ENCODE measurements at places on chromosomes 16 and 17.

DNA sequence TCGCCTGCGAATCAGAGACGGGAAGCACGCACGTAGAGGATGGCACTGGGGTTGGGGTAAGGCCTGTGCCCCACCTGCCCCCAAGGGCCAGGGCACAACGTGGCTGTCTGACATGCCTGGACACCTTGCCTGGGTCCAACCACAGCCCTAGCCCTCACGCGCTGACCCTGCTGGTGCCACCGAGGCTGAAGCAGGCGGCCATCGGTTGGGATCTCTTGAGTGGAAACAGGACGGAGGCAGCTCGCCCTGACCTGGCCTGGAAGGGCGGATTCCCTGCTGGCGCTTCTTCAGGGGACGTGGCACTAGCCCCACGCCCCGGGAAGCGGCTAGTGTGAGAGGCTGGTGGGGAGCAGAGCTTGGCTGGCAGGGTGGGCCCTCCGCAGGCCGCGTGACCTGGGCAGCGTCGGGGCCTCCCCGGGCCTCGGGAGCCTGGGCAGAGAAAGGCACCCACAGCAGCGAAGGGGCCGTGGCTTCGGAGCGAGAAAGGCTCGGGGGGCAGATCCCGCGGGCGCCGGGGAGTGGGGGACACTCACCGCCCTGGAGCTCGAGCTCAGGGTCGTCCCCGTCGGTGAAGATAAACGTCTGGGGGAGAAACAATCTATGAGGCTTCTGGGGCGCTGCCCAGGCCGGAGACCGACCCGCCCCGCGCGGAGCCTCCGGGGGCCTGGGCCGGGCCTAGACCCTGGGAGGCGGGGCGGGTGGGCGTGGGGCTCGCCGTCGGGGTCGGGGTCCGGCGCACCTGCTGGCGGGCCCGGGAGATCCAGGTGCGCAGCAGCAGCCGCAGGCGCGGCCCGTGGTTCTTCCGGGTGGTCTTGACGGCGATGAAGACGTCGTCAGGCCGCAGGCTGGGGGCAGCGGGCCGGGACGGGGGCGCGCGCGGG is 610 bp downstream of the RFNG start:
- DNase-seq = no peak

DNA sequence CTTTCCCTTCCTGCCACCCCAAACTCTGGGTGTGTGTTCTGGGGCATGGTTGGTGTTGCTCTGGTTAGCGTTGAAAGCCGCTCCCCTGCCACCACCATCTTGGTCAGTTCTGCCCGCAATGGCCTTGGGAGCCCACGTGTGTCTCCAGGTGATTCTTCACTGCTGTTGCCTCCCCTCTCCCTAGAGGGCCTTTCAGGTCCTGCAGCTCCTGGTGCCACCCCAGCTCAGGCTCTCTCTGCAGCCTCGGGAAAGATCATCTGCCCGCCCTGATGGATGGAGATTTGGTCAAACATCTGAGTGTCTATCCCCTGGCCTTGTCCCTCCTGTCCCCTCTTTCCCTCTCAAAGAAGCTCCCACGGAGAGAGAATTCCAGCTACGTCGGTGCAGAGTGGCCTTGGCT is 241.3 kb downstream of the RBFOX3 start:
- no peak for DNase-seq

GRCh38 chr17:17790637-17791464 is 45.9 kb downstream of the SREBF1 start:
- no peak for DNase-seq

GRCh38 chr16:79589601-79590102 is 10.9 kb downstream of the MAF start:
- no peak for DNase-seq

- DNase-seq = peak; percentile 56
Measured at GRCh38 chr16:84115919-84116719, 623 bp downstream of the MBTPS1 start.

DNA sequence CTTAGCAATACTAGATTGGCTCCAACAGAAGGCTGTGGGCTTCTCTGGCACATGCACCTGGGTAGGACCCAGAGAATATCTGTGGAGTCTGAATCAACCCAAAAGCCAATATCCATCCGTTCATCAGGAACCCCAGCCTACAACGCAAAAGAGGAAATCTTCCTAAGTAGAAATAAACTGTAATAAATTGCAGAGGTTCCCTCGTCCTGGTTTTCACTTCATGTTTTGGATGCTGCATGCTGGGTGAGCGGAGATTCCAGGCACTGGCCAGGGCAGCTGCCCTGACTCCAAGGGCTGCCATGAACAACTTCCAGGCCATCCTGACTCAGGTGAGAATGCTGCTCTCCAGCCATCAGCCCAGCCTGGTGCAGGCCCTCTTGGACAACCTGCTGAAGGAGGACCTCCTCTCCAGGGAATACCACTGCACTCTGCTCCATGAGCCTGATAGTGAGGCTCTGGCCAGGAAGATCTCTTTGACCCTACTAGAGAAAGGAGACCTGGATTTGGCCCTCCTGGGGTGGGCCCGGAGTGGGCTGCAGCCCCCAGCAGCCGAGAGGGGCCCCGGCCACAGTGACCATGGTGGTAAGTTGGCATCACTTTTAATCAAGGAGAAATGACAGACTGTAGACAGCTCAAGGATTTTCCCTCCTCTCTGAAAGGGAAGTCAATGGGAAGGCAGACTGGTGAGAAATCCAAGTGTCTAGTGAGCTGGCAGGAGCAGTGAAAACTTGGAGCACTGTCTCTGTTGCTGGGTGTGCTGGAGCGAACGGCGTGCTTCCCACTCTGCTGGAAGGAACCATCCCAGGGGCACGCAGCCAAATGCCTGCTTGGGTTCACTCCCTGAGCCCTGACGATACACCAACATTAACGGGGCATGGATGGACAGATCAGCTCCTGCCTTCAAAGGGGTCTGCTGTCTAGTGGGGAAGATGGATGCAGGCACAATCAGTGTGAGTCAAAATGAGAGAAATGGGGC is 10.7 kb upstream of the CIITA start:
- DNase-seq = no peak

- DNase-seq = no peak
Measured at GRCh38 chr17:66063686-66064085, 128.2 kb downstream of the CEP112 start.

GRCh38 chr17:12729086-12729485 is 60.2 kb upstream of the ARHGAP44 start:
- peak; percentile 78 for DNase-seq

GRCh38 chr16:88613293-88613692 is 25.1 kb upstream of the IL17C start:
- DNase-seq = no peak

GRCh38 chr16:11151156-11151884 is 104.7 kb downstream of the SOCS1 start:
- no peak for DNase-seq

- no peak for DNase-seq
Measured at GRCh38 chr16:10613785-10614485, 33.5 kb upstream of the EMP2 start.

DNA sequence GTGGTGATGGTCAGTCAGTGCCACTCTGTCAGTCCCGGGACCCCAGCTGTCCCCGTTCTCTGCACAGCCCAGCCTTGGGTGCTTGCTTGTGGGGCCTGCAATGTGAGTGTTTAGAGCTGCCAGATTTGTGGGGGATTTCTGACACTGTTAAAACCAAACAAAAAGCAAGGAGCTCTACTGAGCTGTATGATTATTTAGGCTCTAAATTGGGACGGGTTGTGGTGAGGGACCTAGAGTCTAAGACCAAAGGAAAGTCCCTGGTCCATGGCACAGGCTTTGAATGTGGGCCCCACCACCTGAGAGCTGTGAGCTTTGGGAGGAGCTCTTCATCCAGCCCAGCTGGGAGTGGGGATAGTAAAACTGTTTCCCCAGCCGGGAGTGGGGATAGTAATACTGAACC is 63.3 kb downstream of the KSR1 start:
- no peak for DNase-seq

DNA sequence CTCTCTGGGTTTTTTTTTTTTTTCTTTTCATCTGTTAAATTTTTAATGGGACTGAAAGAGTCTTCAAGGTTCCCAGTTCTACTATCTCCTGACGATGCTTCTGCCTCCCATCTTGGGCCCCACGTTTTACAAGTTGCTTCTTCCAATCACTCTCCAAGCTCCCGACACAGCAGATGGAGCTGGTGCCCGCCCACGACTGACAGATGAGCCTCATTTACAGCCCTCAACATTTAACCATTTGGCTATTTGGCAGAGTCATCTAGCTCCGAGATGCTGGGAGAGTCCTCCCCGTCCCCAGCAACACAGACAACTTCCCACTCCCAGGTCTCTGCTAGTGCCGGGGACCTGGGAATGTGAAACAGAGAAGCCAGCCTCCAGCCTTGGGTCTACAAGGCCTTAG is 276.9 kb downstream of the SHISA9 start:
- no peak for DNase-seq

- no peak for DNase-seq
Measured at GRCh38 chr16:29854520-29855100, 8.4 kb downstream of the CDIPT start.

GRCh38 chr17:4184811-4185210 is 41.8 kb downstream of the CYB5D2 start:
- no peak for DNase-seq

- DNase-seq = no peak
Measured at GRCh38 chr16:27127308-27127707, 60.6 kb downstream of the C16orf82 start.

DNA sequence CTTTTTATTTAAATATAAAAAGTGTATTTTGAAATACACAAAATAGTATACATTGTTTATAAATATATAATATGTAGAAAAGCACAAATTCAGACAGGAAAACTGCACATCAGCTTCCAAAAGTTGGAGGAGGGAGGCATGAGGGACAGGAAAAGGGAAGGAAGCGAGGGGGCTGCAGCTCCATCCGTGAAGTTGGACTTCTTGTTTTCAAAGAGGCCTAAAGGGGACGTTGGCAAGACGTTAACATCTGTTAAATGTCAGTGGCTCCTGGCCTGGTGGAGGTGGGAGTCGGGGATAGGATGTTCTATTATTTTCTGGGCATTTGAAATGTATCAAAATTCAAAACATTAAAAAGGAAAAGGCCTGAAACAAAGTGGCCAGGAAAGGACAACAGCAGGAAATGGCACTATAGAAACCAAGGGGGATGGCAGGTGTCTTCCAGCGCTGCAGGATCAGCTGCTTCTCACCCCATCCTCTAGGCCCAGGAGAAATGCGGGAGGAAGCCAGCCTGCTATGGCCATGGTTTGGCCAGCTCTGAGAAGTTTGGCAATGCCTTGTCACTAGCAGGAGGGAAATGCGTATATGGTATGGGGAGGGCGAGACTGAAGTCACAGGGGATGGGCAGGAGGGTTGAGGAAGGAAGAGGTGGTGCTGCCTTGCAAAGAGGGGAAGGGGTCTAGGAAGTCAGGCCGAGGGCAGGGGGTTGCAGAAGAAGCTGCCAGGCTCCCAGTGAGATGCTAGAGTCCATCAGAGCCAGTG is 6.4 kb downstream of the CMTM2 start:
- no peak for DNase-seq

GRCh38 chr16:78290395-78290794 is 190.9 kb downstream of the WWOX start:
- no peak for DNase-seq

DNA sequence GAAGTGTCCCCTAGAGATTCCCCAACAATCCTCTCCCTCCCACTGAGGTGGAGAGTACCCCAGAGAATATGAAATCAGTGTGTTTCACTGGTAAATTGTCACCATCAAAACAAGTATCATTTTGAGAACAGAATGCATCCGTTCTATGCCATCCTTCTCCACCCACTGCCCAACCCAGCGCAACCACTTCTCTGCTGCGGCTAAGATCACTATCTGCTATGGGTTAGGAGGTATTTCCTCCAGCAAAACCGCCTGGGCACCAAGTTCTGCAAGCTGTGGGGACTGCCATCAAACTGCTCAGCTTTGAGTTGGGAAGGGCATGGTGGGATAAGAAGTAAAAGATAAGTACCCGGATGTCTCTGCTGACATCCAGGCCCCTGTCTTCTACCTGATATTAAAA is 24.4 kb downstream of the CNTNAP1 start:
- DNase-seq = no peak

GRCh38 chr17:39729280-39729851 is 966 bp downstream of the MIEN1 start:
- no peak for DNase-seq

GRCh38 chr17:61047515-61047914 is 352.1 kb upstream of the TBX2 start:
- DNase-seq = no peak

DNA sequence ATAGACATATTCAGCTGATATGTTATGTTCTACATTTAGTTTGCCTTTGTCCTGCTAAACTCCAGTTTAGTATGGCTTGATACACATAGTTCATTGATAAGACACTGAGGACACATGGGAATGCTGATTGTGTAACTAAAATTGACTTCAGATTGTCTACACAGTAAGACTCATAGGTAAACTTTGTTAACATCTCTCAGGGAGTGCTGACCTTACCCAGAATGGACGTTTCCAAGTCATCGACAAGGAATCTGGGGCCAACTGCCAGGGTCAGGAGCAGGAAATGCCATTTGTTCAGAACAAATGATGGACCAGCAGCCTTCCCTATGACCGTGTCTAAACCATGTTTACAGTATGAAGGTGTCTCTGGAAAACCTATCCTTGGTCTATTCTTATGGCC is 58.7 kb downstream of the DYNLRB2 start:
- no peak for DNase-seq

DNA sequence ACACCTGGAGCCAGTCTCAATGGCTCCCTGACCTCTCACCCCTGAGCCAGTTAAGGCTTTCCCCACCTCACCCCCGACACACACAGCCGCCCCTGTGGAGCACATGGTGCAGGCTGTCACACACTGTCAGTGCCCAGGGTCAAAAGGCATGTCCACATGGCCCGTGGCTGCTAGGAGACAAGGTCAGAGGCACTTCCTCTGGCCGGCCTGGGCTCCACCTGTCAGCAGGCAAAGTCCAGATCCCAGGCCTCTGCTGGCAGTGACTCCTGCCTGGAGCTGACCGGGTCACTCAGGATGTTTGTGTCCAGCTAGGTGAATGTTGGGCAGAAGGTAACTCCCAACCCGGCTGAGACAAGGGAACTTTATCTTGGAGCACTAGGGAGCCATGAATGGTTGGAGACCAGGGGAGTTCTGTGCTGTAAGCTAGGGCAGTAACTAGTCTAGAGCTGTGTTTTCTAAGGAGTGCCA is 6.0 kb downstream of the SREBF1 start:
- no peak for DNase-seq

- no peak for DNase-seq
Measured at GRCh38 chr17:56812901-56813388, 20.8 kb downstream of the C17orf67 start.

DNA sequence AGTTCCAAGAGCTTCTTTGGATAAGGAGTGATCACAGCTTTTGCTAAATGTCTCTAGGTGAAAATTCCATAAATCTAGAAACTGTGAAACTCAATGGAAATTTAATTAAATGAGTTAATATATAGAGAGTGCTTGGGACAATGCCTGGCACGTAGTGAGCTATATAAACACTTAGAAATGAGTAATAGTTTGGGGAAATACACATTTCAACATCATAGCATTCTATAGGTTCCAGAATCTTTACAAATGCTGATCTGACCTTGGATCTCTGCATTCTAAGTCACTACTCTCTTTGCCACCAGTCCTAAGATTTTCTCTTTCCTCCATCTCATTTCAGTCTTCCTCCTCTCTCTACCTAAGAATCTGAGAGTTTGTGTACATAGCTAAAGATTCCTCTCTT is 175.6 kb downstream of the SOX9 start:
- DNase-seq = peak; percentile 34

GRCh38 chr17:41307647-41308046 is 1.5 kb downstream of the KRTAP16-1 start:
- no peak for DNase-seq

All from amniotic epithelial cell (primary cell).